Pancreas (tissue), 10 donors: ENCODE measurements at places on chromosomes 1 and 21. TPM values are rescaled to one million over a fixed set of nuclear protein-coding genes. Genes with fewer than 3 reads are reported as not detected.

TBX15 gene
- 0.05 TPM for polyA plus RNA-seq

DNA sequence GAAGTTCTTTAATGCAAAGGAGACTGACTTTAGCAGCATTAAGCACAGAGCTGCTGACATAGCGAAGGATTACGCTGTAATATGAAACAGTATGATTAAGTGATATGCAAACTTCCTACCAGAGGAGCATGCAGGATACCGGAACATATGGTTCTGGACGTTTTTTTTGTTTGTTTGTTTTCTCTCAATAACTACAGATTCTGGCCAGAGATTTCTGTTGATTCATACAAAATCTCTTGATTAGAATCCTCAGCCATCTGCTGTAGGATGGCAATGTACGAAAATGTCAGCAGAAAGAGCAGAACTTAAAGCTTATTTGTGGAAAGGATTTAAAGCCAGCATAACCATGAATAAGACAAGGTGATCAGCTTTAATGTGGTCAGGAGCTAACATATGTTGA, 970.7 kb downstream of the KCNT2 start:
- DNase-seq = no peak

- peak; percentile 68 for DNase-seq
Measured at GRCh38 chr1:35564037-35564883, 6.7 kb downstream of the NCDN start.

TEDDM1 gene
- polyA plus RNA-seq = 0.05 TPM

DNA sequence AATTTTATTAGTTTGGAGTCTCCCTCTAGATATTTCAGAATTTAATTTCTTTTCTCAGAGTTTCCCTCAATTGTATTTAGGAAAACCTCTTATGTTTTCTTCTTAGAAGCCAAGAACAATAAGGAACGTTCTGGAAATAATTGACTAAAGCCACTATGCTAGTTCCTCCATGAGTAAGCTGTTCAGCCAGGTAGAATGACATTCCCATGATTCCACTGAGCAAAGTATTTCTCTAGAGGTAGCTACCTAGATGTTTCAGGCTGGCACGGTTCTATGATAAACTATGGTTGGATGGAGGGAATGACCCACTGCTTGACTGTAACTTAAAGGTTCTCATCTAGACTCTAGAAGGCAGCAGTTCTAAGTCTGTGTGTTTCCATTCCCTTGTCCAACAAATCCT, 62.4 kb downstream of the CLDN17 start:
- no peak for DNase-seq

- DNase-seq = no peak
Measured at GRCh38 chr1:45892068-45892785, 88.8 kb downstream of the MAST2 start.

DNA sequence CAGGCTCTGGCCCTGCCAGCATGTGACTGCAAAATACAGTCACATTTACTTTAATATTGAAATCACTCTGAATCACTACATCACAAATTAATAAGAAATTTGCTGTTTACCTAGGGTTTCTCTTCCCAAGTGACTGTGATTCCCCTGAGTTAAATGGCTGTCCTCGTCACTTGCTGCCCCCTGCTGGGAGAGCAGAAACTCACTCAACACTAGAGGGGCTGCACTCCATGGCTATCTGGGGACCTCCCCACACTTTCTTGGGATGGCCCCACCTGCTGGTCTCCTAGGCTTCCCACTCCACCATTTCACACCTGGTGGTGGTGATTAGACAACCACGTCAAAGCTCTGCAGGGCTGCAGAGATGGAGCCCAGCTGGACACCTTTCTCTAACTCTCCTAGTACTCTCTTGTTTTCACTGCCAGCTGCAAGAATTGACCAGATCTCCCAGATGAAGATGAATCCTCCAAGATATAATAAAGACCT, 63.4 kb downstream of the CD2 start:
- DNase-seq = peak; percentile 49
